Small intestine (tissue), 16 donors: ENCODE measurements at places on chromosomes 6 and 20. TPM values are rescaled to one million over a fixed set of nuclear protein-coding genes. Genes with fewer than 3 reads are reported as not detected.

Gene PACSIN1
- polyA plus RNA-seq, result not detected

Gene CDC40
- polyA plus RNA-seq, result 19.1 TPM

Gene THBS2
- polyA plus RNA-seq, result 0.81 TPM

Gene SLC22A16
- not detected for polyA plus RNA-seq

Gene EFHC1
- polyA plus RNA-seq, result 10.4 TPM

Gene LY86
- polyA plus RNA-seq, result 3.4 TPM

Gene FAM162B
- 0.30 TPM for polyA plus RNA-seq

Gene PI3
- polyA plus RNA-seq, result 15.3 TPM

Gene RAD21L1
- not detected for polyA plus RNA-seq

Gene AMD1
- 42.9 TPM for polyA plus RNA-seq

Gene RGL2
- 32.9 TPM for polyA plus RNA-seq

Gene WFDC5
- not detected for polyA plus RNA-seq

Gene ABHD12
- 93.9 TPM for polyA plus RNA-seq

Gene EFCAB8
- 0.01 TPM for polyA plus RNA-seq

Gene SLC35F1
- 0.85 TPM for polyA plus RNA-seq

Gene CAP2
- 1.9 TPM for polyA plus RNA-seq

Gene SCUBE3
- polyA plus RNA-seq, result not detected

Gene FAXC
- not detected for polyA plus RNA-seq

Gene DEF6
- 9.5 TPM for polyA plus RNA-seq

Gene UBE2C
- 10.8 TPM for polyA plus RNA-seq

Gene ADTRP
- polyA plus RNA-seq, result 73.4 TPM

Gene FRK
- polyA plus RNA-seq, result 4.9 TPM

Gene TRIM15
- 122 TPM for polyA plus RNA-seq

Gene BHLHE23
- polyA plus RNA-seq, result not detected

Gene RGS17
- polyA plus RNA-seq, result 1.4 TPM

Gene PNPLA1
- 0.55 TPM for polyA plus RNA-seq

Gene OR12D3
- polyA plus RNA-seq, result not detected

Gene IRF4
- 3.5 TPM for polyA plus RNA-seq

Gene SLC17A4
- polyA plus RNA-seq, result 18.6 TPM
